Fibroblast of skin of left biceps (primary cell): ENCODE measurements at places on chromosomes 5 and 9.

DNA sequence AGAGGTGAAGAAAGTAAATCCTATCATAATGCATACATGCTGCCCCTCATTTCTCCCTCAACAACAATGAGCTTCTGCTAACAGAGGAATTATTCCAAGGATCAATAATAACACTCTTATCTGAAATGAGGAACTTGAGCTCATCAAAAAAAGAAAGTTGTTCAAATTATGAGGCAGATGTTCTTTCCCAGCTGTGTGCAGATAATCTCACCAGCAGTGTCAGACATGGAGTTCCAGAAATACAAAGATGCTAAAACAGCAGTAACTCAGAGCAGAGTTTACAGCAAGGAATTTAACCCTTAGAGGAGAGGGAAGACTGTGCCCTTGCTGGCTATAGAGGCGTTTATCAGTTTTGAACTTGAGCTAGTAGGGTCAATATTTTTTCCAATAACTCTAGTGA is 153.1 kb downstream of the TRIM36 start:
- no peak for DNase-seq

GRCh38 chr5:76404223-76405211 is 1.4 kb downstream of the IQGAP2 start:
- no peak for DNase-seq

DNA sequence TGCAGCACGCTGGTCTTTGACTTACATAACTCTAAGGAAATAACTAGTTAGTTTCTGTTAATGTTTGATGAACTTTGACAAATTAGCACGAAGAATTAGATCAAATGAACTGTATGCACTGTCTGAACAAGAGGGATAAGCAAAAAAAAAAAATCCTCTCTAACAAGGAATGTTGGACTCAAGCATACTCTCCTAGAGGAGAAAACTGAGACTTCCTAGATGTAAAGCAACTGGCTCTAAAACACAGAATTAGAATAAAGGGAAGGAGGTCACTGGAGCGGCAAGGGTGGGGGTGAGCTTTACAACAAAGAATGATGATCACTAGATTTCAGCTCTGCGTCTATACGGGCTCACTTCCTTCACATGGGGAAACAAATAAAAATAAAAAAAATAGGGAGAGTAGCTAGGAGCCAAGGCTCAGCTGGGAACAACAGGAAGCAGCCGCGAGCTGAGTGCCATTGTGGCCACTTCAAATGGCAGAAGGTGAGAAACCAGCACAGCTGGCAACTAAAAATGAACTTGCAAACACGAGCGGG is 48.7 kb upstream of the CEMIP2 start:
- no peak for DNase-seq

- DNase-seq, result no peak
Observed at GRCh38 chr5:151181818-151182523, 24.4 kb upstream of the ANXA6 start.

DNA sequence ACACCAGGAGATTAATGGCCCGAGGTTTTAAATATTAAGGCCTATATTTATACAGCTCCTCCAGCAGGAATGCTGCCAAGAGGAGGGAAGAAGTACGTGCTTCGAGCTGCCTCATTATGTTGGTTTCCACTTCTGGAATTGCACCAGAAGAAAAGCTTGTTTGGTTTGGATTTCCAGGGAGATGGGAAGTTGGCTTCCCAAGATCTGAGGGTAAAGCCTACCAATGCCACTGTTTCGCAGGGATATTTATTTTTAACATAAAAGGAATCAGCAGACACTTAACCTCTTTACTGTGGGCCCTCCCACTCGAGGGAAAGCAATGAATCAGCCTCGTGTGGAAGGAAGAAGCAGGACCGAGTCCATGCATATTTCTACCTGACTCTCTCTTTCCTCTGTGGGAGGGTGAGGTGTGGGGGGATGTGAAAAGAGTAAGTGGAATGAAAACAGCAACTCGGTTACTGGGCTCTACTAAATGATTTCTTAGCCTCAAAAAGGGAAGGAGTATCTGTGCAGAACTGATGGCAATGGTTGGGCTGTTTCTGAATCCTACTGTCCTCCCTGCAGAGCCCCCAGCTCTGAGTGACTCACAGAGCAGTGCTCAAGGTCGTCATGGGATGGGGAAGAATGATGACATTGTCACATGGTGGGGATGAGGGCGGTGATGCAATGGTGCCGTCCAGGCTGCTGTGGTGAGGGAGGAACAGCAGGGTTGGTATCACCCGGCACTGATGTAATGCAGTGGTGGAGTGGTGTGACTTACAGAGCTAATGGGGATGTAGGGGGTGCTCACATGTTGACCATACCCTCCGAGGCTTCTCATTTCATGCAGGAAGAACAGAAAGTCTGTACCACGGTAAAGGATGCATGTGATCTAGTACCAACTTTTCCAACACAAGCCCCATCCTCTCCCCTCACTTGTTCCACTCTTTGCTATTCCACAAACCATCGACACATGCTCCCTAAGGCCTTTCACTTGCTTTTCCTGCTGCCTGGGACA is 215.0 kb upstream of the PANK3 start:
- DNase-seq, result peak; percentile 61

- no peak for DNase-seq
Observed at GRCh38 chr9:110850401-110851135, 182.0 kb downstream of the MUSK start.

- DNase-seq, result no peak
Observed at GRCh38 chr9:95088421-95089161, 228.9 kb downstream of the FANCC start.

GRCh38 chr9:113599646-113600022 is 136.1 kb downstream of the RGS3 start:
- DNase-seq, result peak; percentile 77

DNA sequence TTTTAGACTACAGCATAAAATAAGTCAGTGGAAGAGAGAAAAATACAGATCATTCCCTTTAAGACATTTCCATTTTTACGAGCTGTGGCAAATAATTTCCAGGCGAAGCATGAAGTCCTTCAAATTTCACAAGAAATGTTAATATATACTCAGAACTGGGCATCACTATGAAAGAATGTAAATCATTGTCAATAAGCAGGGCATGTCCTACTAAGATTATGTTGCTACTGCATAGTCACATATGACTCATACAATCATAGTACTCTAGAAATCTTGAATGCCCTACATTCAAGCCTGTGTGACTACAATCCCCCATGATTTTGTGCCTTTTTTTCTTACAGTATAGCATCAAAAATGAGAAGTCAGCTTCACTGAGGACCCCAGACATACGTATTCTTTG is 485.2 kb upstream of the FTMT start:
- no peak for DNase-seq

DNA sequence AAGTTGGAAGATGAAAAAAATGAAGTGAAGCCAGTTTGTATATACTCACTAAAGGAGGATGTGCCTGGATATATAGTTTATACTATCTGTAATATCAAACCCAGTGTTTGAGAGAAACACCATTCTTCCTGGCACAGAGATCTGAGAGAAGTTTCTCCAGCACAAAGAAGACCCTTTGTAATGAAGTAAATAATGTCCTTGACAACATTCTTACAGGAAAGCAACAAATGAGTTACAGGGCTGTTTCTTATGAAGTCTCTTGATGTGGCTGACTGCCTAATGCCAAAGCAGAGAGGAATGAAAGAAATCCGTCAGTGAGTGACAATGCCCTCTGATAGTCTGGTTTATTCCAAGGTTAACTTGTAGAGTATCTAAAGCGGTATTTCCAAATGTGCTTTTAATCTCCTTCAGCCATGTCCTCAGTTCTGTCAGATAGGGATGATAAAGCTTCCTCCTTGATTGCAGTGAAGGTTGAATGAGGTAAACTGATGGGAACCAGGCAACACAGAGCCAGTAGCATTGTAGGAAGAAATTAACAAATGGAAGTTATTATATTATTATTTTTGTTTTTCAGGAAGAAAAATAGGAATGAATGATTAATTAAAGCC is 123.1 kb upstream of the ZNF608 start:
- no peak for DNase-seq

DNA sequence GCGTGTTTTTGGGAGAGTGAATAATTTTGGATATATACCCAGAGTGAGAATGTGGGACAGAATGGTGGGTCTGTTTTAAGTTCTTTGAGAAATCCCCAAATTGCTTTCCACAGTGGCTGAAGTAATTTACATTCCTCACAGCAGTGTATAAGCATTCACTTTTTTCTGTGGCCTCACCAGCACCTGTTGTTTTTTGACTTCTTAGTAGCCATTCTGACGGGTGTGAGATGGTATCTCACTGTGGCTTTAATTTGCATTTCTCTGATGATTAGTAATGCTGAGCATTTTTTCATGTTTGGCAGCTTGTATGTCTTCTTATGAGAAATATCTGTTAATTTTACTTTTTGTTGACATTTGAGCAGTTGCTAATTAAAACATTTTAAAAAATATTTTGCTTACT is 9.4 kb upstream of the SPATA31D1 start:
- no peak for DNase-seq

DNA sequence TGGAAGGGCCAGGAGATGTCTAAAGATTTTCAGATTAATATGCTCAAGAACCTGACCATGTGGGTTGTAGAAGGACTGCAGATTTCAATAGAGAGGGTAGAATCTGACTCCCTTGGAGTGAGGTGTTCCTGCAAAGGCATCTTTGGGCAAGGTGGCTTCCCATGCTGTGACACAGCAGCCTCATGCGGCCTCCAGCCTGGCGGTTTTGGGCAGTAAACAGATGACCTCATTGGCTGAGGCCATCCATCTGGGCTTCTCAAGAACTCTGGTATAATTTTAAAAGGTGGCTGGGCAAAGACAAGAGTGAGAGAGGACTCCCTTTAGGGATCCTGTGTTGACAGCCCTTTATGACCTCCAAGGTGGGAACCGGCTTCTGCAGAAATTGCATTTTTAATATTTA is 90.3 kb upstream of the ERCC6L2 start:
- DNase-seq, result no peak

DNA sequence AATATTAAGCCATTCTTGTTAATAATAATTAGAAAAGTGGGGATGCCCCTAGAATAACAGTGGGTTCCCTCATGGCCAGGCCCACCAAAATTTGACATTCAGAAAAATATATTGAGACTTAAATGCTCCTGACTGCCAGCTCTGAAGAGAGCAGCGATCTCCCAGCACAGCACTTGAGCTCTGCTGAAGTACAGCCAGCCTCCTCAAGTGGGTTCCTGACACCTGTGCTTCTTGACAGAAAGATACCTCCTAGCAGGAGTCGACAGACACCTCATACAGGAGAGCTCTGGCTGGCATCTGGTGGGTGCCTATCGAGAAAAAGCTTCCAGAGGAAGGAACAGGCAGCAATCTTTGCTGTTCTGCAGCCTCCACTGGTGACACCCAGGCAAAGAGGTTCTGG is 261.5 kb downstream of the DTWD2 start:
- DNase-seq, result no peak

DNA sequence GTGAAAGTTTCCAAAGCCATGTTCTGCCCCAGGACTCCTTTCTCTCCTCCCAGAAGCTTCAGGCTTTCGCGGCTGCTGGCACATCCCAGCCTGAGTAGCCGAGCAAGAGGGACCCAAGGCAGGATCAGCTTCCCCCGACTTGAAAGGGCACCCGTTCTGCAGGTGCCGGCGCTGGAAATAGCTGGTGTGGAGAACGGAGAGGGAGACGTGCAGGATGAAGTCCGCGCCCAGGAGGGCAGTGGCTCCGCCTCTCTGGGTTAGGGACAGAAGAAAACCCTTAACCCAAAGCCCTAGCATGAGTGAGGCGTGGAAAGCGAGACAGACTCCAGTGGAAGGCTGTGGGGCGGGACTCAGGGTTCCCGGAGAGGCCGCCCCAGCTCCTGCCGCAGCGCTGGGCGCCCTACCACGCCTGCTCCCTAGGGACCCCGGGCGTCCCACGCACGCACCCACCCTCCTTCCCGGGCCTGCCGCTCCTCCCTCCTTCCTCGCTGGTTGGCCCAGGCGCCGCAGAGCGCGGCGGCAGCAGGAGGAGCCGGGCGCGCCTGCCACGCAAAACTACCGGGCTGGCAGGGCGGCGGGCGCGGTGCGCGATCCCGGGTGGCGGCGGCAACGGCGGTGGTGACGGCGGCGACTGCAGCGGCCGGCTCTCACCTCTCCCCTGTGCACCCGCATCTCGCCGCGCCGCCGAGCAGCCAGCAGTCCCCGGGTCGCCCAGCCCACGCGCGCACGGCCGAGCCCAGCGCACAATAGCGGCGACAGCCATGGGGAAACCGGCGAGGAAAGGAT is at the start of gene SLC1A1:
Gene SLC1A1, plus strand, starts transcription at position 550 of the 786 bp plus-strand sequence. Its CDS starts 212 bp downstream, at position 762.
- DNase-seq, result no peak

DNA sequence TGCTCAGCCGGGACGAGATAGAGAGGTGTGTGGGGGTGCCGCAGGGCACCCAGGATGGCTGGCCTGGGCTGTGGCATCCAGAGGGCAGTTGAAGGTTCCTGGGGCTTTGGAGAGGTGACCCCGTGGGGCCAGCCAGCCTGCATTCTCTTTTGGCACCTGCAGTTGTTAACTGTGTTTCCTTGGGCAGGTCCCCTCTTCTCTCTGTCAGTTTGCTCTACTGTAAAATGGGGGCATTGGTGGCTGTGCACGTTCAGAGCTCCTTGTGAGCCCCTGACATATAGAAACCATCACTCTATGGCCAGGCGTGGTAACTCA is 8.5 kb downstream of the ZDHHC12 start:
- DNase-seq, result no peak
